ENCODE measurements at places on chromosomes 7 and 10. TPM values are rescaled to one million over a fixed set of nuclear protein-coding genes. Genes with fewer than 3 reads are reported as not detected.

DNA sequence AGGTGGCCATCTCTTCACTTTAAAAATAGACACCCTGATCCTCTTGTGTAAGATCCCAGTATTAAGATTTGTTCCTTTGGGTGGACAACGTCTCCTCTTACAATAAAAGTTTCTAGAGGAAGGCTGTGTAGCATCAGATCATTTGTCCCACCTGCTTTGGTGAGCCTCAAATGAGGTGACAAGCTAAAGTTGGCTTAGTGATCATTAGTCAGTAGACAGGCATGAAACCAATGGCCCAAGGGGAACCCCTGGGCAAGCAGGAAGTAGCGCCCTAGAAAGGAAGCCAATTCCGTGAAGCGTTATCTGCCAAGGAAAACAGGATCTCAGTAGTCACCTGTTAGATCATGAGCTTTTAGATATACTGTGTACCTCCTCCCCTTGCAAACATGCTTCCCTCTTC lies 66.8 kb downstream of the PCGF5 start:
- no peak for DNase-seq

DNA sequence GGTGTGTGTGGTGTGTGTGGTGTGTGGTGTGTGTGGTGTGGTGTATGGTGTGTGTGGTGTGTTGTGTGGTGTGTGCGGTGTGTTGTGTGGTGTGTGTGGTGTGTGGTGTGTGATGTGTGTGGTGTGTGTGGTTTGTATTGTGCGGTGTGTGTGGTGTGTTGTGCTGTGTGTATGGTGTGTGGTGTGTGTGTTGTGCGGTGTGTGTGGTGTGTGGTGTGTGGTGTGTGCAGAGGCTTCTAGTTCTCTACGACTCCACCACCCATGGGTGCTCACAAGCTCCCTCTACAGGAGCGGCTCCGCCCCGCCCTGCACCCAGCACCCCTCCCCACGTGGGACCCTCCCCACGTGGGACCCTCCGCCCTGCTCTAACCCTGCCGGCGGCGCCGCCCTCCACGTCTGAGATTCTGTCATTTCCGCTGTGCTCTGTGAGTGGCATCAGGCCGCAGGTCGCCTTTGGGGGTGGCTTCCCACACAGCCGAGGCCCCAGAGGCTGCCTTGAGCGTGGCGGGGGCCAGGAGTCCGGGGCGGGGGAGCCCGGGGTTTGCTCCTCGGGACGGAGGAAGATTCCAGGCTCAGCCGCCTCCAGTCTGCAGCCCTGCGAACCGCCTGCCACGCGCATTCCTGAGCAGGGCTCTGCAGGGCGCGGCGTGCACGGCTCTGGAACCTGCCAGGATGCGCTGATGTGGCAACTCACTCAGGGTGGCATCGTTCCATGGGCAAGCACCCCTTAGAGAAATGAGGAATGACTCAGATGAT lies 37.0 kb upstream of the DNAJB6 start:
- DNase-seq: peak; percentile 9

GRCh38 chr10:26969145-26969926 lies 108.6 kb upstream of the ABI1 start:
- DNase-seq: no peak

DNA sequence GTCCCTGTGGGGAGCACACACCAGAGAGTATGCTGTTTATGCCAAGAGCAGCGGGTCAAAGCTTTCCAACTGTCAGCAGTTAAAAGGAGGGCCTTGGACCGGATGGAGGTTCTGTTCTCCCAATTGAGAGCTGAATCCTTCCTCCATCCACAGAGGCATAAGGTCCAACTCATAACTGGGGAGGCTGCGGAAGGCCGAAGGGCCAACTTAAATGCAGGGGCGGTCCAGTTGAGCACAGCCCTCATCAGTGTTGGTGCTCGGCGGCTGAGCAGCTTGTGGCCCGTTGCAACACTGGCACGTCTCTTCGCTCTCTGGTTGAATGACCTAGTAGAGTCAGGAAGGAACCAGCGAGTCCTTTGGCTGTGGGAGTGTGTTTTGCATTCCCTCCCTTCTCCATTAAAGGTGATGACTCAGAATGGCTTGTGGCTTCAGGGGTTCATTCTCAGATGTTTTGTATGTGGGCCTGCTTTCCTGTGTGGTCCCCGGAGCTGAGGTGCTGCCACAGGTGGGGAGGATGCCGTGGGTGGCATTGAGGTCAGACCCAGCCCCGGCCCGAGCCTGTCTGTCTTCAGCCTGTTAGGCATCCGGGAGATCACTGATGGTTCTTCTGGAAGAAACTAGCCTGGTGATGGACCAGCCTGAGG lies 44.8 kb upstream of the DMBT1 start:
- no peak for DNase-seq

GRCh38 chr10:33015761-33016547 lies 57.9 kb upstream of the ITGB1 start:
- peak; percentile 94 for DNase-seq

GRCh38 chr10:44820094-44820493 lies 91.0 kb upstream of the TMEM72 start:
- DNase-seq: no peak

DNA sequence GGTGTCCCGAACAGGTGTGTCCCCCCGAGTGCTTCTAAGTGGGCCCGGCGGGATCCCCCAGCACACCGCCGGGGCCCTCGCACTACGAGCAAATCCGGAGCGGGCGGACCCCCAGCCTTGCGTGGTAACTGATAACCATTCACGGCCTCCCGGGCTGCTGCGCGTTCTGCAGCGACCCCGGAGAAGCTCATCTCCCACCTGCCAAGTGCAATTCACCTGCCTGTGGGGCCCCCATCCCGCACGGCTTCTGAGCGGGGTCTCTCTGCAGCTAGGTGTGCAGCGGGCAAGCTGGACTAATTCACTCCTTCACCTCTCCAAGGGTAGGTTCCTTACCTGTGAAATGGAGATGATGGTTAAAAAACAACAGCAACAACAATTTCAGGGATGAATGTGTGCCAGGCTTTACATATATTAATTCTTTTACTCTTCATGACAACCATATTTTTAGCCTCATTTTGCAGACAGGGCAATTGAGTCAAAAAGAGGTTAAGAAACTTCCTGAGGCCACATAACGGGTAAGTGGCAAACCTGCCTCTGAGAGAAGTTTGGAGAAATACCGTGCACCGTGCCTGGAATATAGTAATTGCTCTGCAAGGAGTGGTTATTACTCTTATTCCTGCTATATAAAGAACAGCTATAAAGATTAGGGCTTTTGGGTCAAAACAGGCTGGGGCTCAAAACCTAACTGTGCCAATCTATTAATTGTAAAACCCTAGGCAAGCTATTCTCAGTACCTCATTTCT lies 652 bp upstream of the PODXL start:
- DNase-seq: no peak

DNA sequence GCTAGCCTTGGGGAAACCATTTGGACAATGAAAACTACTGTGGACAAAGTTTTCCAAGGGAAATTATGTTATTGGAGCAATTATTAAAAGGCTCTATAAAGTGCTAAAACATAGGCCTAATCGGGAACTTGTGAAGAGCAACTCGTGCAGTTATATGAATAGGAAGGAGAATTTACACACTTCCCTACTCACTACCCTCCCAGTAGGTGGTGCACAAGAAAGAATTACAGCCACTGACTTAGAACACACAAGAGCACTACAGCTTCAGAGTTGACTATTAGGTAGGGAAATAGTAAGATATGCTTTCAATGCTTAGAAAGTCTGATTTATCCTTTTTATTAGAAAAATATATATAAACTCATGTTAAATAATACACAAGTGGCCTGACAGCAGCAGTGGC lies 47.2 kb downstream of the GSAP start:
- DNase-seq: no peak

DNA sequence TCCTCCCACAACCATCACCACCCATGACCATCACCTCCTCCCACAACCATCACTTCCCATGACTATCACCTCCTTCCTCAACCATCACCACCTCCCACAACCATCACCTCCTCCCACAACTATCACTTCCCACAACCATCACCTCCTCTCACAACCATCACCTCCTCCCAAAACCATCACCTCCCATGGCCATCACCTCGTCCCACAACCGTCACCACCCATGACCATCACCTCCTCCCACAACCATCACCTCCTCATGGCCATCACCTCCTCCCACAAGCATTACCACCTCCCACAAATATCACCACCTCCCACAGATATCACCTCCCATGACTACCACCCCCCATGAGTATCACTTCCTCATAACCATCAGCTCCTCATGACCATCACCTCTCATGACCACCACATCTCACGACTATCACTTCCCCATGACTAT lies 52.2 kb downstream of the PDGFA start:
- no peak for DNase-seq

GRCh38 chr10:30493609-30494530 lies 59.9 kb downstream of the MAP3K8 start:
- DNase-seq: no peak

GRCh38 chr7:98506471-98506870 lies 105.6 kb upstream of the BAIAP2L1 start:
- DNase-seq: no peak

GRCh38 chr10:101041252-101041761 lies 10.3 kb downstream of the SFXN3 start:
- no peak for DNase-seq

GRCh38 chr10:89029785-89030437 lies 39.3 kb downstream of the FAS start:
- no peak for DNase-seq

GRCh38 chr10:50362547-50363125 lies 111.3 kb upstream of the ASAH2 start:
- no peak for DNase-seq

DNA sequence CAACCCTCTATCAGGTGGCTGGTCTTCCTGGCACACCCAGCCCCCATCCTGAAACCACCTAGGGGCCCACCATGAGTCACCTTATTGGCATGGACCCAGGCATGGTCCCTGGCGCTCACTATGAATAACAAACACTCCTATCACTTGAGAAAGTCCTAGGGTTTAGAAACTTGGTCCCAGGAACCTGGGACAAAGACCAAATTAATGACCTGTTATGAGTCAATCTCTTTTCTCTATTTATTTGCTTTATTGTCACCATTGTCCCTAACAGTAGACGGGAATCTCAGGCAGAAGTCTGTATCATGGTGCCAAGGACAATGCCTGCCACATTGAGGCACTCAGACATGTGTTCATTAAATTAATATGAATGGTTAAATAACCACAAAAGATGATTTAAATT lies 599.6 kb upstream of the C7orf33 start:
- DNase-seq: no peak

DNA sequence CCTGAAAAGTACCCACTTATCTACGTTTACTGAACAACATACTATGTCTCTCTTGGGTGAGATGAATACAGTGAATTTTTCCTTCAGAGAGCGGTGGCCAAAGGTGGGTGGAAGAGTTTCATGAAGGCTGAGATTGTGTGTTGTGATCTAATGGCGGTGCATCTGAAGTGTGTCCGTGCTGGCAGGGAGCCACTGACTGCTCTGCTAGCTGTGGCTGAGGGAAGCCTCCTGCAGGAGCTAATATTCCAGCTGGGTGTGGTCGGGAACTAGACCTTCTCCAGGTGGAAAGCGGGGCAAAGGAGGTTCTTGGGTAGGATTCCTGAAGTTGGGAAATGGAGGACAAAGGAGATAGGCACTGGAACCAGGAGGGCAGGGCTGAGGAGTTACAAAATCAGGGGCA lies 69.2 kb upstream of the GRB10 start:
- DNase-seq: no peak

DNA sequence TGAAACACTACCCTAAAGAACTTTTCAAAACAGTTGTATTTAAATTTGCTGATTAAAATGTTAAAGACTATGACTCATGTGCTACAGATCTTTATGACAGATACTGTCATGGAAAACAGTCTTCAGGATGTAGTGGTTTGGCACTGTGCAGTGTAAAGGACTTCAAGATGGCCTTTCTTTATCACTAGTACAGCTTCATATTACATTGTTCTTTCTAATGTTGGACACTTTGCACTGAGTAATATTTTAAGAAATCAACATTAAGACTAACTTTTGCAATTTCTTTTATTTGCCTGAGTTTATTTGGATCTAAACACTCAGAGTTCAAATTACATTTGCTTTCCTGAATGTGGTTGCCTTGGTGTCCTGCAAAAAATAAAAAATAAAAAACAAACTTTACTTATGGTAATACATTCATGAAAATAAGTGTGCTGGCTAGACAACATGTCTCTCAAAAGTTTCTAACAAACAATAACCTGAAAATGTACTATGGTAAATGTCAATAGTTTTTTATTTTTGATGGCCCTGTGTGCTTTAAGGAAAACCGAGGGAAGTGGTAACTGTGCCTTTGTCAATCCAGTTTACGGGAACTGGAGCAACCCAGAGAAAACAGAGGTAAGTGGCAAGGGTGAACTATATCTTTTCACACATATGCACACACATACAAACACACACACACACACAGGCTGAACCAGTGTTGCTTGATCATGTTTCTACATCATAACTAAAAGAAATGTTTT lies 85.9 kb upstream of the PLXDC2 start:
- no peak for DNase-seq

- no peak for DNase-seq
Measured at GRCh38 chr10:119786117-119786769, 60.4 kb downstream of the INPP5F start.

DNA sequence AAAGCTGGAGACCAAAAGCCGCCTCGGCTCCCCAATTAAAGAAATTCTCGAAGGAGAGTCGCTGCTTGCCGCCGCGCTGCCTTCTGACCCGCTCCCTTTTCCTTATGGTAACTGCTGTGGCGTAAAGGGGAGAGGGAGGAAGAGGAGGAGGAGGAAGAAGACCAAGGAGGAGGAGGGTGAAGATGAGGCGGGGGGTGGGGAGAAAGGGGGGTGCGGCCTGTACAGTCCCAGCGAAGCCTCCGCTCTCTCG lies 388 bp downstream of the CNOT4 start:
- DNase-seq: no peak

- no peak for DNase-seq
Measured at GRCh38 chr10:111130471-111130870, 53.6 kb downstream of the ADRA2A start.

DNA sequence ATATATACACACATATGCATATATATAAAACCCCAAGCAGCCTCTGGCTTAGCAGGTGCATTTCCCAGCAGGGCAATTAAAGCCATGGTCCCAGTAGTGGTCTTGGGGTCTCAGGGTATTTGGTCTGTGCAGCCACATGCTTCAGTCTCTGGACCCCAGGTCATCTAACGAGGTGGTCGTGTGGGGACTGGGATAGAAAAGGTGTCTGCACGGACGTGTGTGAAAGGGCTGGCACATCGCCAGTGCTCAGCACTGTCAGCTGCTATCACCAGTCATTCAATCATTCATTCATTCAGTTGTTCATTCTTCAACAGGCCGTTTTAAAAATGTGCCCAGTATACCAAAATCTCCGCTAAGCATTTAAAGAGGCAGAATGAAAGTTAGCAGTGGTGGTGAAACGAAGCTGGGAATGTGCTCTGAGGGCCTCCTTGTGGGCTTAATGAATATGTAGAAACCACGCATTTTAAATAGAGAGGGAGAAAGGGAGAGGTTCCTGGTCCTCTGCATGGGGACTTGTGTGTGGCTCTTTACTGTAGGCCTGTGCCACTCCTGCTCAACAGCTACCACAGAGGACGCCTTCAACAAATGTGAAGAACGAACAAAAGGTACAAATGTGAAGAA lies 170.4 kb downstream of the EGFR start:
- DNase-seq: no peak

HOXA10 gene
- total RNA-seq: 36.7 TPM

ITGA8 gene
- total RNA-seq: 0.06 TPM

LRGUK gene
- 0.06 TPM for total RNA-seq

TMEM176A gene
- total RNA-seq: not detected

MKX gene
- 0.06 TPM for total RNA-seq

MUC3A gene
- total RNA-seq: not detected

DYNC1I1 gene
- total RNA-seq: 0.06 TPM

NUDT13 gene
- total RNA-seq: 3.6 TPM

TLX1 gene
- total RNA-seq: not detected

MRC1 gene
- not detected for total RNA-seq

C7orf57 gene
- total RNA-seq: not detected

IFRD1 gene
- total RNA-seq: 27.3 TPM

Measured in epithelial cell of proximal tubule (primary cell).